AG04449 (cell line): ENCODE measurements at places on chromosomes 6 and 20.
A peak's percentile ranks its signal among the peaks of the same experiment; 100 is the strongest.

- DNase-seq = no peak
These were observed 110.7 kb downstream of the ZDHHC14 start for GRCh38 chr6:157491571-157492232.

DNA sequence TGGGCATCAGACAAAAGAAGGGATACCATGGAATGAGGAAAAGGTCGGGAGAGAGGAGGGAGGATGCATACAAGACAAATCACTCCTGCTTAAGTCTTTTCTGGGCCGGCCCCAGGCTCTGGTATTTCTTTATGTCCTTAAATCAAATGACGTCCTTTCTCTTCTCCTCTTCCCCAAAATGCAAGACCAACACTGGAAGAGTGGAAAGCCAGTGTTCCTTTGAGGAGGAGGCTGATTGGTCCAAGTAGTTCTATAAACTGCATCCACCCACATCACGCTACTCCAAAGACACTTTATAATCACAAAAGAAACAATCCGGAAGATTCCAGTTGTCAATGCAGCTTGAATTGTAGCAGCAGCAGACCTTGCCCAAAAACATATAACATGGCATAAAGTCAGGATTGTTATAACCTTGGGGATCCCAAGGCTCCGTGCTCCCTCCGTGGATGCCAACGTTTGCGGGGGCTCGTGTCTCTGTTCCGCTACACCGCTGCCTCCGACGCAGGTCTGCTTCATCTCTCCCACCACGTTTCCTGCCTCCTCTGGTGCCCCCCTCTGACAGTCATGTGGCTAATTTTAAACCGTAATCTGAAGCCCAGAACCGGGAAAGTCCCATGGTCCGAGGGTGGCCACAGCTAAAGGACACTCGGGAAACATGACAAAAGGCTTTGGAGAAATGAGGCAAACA is 47.1 kb downstream of the MCUR1 start:
- no peak for DNase-seq

GRCh38 chr20:35145141-35145564 is 2.0 kb downstream of the EDEM2 start:
- DNase-seq = peak; percentile 31

GRCh38 chr6:31171931-31172905 is 1.7 kb upstream of the POU5F1 start:
- DNase-seq = no peak

- no peak for DNase-seq
These were observed 115.1 kb downstream of the ZMYND8 start for GRCh38 chr20:47241345-47241781.

DNA sequence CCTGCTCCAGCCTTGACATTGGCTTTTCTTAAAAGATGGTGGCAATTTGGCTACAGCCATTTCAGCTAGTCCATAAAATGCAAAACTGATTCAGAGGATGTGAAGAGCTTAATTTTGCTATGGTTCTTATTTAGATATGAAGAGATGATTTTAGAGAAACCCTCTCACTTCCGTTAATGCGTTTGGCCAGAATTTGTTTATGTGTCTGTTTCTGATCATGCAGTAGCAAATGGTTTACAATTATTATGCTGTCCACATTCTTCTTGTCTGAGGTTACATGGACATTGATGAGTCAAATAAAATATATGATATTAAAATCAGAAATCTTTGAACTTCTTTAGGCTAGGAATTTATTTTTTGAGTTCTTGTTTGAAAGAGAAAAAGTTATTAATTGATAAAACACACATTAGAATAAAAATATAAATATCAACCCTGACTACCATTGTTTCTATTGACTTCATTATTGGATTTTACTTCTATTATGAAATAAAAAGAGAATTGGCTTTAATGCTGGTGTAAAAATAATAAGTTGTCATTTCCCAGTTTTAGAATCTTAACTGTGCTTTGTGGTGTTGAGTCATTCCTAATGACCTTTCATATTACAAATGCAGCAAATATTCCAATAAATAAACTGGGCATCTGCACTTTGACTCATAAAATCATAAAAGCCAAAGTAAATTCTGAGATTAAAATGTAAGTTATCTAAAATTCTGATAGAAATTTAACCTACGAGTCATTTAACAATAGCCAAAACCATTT is 1286.0 kb upstream of the GJE1 start:
- no peak for DNase-seq

GRCh38 chr20:18090044-18090443 is 32.3 kb upstream of the OVOL2 start:
- DNase-seq = no peak

DNA sequence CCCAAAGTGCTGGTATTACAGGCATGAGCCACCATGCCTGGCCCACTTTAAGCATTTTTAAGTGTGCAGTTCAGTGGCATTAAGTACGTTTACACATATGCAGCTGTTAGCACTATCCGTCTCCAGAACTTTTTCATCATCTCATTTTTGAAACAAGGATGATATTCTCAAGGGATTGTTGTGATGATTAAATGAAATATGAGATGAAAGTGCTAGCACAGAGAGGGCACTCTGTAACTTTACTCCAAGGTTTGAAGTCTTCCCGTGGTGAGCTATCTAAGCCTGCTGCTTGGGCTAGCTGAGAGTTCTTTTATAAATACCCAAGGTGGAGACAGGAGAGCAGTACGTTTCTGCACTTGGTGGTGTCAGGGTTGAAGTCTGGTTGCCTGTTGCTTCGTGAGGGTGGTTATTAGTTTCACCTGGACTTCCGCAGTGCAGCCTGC is 6.6 kb downstream of the TM9SF4 start:
- DNase-seq = no peak

GRCh38 chr6:36786055-36786675 is 53.1 kb downstream of the CPNE5 start:
- DNase-seq = no peak

- DNase-seq = no peak
These were observed 94.2 kb upstream of the TAB2 start for GRCh38 chr6:149223120-149223903.
